ENCODE measurements at places on chromosomes 5 and 9. TPM values are rescaled to one million over a fixed set of nuclear protein-coding genes. Genes with fewer than 3 reads are reported as not detected.

ADAMTSL2 gene
- 1.0 TPM for total RNA-seq

RASGEF1C gene
- not detected for total RNA-seq

GRCh38 chr9:72465593-72465984 lies 55.8 kb upstream of the TMC1 start:
- DNase-seq, result no peak

- DNase-seq, result no peak
Observed at GRCh38 chr5:72387985-72388384, 67.8 kb downstream of the PTCD2 start.

DNA sequence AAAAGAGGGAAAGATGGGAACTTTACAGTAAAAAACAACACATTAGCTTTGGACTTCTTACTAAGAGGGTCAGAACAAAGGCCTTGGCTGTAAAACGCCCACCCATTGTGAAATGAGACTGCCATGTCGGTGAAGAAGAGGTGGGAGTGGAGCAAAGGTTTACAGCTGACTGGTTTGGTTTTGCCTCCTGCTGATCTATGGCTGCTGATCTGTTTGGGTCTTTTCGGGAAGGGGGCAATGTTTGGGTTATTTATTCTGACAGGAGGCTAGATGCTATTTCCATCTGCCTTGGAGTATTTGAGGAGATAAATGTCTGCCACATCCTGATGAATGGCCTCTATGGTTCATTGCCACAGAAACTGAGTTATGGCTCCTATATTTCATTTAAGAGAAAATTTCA lies 408.7 kb downstream of the TLE4 start:
- no peak for DNase-seq

DNA sequence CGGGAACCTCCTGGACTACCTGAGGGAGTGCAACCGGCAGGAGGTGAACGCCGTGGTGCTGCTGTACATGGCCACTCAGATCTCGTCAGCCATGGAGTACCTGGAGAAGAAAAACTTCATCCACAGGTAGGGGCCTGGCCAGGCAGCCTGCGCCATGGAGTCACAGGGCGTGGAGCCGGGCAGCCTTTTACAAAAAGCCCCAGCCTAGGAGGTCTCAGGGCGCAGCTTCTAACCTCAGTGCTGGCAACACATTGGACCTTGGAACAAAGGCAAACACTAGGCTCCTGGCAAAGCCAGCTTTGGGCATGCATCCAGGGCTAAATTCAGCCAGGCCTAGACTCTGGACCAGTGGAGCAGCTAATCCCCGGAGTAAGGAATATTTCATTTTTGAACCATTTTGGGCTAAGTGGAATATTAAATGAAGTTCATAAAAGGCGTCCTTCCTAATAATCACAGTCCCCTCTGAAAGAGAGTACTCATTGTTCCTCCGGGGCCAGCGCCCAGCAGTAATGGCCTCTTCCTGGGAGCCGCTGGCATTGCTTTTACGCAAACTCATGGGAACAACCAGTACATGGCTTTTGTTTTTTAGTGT lies 23.6 kb downstream of the QRFP start:
- DNase-seq, result peak; percentile 84

DNA sequence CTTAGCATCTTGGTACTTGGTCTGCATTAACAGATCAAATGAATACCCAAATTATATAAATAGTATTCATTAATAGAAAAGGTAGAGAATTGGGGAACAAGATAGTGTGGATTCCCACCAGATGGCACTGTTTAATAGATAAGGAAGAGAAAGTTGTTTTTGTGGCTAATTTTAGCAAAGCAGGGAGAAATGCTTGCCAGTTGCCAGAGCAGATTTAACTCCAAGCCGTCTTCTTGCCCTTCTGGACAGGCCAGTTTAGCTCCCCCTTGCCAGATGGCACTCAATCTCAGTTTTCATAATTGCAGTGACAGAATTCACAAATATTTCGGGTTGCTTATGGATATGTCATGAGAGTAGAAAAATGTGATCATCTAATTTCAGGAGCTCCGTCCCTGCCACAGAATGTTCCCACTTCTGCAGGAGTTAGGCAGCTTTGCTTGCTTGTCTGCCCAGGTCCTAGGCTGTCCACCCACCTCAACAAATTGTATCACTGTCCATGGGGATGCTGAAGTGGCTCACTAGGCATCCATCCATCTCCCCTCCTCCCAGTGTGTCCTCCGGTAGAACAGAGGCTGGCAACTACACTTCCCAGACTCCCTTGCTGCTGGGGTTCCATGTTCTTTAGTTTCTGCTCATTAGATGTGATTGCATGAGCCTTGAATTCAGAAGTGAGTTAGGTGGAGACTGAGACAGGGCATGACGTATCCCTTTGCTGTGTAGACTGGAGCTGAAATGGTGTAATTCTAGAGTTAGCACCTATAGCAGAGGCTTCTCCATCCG lies 11.8 kb upstream of the HEXB start:
- peak; percentile 29 for DNase-seq

DNA sequence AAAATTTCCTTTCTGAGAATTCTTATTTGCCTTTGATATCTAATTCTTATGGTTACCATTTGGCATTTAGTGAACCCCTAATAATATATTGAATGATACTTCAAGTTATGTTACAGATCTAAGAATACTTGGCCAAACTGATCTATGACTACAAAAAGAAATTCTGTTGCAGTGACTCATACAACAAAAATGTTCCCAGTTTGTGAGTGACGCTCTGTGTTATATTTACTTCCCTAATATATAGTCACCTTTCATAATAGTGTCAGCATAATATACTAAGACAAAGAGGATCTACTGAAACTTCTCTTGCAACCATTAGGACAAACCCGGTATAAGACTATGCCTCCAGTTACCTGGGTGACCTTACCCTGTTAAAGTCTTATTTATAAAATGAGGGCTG lies 216.9 kb upstream of the TLX3 start:
- DNase-seq, result no peak

GRCh38 chr5:138620663-138621224 lies 45.5 kb upstream of the HSPA9 start:
- DNase-seq, result no peak

DNA sequence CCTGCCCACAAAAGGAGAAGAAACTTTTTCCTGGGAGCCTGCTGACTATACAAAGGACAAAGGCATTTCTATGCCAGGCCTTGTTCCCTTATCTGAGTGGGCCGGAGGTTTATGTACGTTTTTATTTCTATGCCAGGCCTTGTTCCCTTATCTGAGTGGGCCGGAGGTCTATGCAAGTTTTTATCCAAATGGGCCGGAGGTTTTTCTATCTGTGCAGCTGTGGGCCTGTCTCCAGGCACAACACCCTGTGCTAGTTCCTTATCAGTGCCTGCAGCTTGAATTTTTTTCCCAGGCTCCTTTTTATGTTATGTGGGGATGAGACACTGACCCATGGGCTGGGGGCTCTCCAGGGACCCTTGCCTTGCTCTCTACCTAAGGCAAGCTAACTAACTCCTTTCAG lies 5.5 kb downstream of the SLC25A2 start:
- no peak for DNase-seq

- DNase-seq, result no peak
Observed at GRCh38 chr9:78552802-78553201, 255.9 kb downstream of the PSAT1 start.

DNA sequence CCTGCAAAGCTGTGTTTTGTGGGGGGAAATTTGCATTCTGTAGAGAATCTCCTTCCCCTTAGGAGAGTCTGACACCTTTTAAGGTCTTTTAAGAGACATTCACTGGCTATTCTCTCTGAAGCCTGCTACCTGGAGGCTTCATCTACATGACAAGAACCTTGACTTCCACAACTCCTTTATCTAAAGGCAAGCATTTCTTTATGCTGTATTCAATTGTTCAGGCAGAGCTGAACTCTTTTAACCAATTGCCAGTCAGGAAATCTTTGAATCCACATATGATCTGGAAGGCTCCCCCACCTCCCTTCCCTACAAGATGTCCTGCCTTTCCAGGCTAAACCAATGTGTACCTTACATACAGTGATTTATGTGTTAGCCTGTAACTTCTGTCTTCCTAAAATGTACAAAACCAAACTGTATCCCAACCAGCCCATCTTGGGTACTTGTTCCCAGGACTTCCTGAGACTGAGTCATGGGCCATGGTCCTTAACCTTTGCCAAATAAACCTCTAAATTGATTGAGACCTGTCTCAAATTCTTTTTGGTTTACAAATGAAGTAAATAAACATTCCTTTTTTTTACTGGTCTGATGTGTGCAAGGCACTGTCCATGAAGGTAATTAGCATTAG lies 9.9 kb downstream of the C9orf85 start:
- DNase-seq, result no peak

DNA sequence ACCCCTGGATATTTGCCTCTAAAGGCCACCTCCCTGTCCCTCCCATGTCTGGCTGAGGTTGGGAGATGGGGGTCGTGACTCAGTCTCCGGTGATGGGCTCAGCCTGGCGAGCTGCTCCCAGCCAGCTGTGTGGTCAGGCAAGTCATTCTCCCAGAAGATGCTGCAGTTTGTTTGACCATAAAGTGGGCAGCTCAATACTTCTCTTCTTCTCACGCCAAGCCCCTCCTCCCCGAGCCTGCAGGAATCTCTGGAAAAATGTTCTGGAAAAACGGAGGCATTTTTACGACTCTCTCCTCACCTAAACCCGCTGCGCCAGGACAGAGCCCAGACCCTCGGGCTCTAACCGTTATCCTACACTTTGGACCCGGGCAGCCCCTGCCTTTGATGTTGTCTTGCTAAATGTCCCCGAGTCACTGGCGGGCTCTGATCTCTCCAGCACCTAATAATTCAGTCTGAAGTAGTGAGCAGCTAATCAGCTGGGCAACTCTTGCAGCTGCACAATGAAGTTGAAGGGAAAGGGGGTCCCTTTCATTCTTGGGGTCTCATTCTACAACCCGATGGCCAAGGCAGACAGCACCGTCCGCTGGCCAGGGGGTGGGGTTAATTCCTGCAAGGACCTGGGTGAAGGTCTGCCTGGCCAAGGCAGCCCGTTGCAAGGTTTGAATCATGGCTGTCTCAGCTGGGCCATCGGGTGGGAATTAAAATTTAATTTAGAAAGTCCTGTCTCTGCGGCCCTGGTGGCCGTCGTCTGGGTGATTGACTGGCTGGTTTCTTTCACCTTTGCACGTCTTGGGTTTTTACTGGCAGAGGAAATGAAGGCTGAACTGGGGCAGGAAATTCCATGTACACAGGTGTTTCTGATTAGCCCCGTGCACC lies 12.3 kb downstream of the DCANP1 start:
- peak; percentile 54 for DNase-seq

- no peak for DNase-seq
Observed at GRCh38 chr9:98962861-98963260, 19.2 kb downstream of the COL15A1 start.

ARL10 gene
- total RNA-seq, result 0.18 TPM

- no peak for DNase-seq
Observed at GRCh38 chr9:18124760-18125159, 349.2 kb upstream of the ADAMTSL1 start.

SLC6A18 gene
- not detected for total RNA-seq

ANKRD55 gene
- total RNA-seq, result 0.11 TPM

GRCh38 chr9:21037278-21037677 lies 5.8 kb upstream of the HACD4 start:
- DNase-seq, result no peak

GRCh38 chr5:133372293-133372937 lies 239.9 kb downstream of the FSTL4 start:
- DNase-seq, result no peak

DNA sequence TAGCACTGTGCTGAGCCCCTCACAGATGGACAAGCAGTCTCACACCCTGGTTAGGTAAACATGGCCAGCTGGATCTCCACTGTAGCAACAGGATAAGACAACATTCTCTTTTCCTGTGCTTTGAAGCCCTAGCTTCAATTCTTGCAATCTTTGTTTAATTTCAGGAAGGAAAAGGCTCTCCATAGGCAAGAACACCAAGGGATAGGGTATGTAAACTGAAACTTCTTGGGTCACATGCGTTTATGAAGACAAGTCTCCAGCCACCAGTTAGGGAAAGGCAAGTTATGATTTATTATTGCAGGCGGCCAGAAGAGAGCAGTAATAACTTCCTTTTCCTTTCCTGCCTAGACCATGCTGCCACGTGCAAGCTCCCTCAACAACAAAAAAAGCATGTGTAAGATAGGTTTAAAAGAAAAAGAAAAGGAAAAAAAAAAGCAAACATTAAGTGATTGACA lies 50.1 kb upstream of the POU5F2 start:
- peak; percentile 14 for DNase-seq

- DNase-seq, result no peak
Observed at GRCh38 chr5:170333161-170333910, 35.8 kb upstream of the LCP2 start.

DNA sequence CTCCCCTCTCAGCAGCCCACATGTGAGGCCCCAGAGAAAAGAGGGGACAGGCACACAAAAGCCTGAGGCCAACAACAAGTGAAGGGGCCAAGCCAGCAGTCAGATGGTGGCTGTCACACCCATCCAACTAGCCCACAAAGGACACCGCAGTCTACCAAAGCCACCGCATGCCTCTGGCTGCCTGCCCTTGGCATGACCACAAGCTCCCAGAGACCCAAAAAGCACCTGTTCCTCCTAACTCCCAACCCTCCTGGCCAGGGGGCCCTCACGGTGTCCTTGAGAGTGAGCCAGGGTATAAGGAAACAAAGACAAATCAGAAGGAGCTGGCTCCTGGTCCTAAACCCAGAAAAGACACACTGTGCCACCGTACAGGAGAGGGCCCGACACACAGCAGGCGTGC lies 77.8 kb upstream of the LRRTM2 start:
- no peak for DNase-seq

- DNase-seq, result no peak
Observed at GRCh38 chr5:58929726-58930125, 346.9 kb downstream of the RAB3C start.

All from HepG2 (cell line).